ENCODE measurements at places on chromosomes 3 and 15. TPM values are rescaled to one million over a fixed set of nuclear protein-coding genes. Genes with fewer than 3 reads are reported as not detected.
A peak's percentile ranks its signal among the peaks of the same experiment; 100 is the strongest.

The TRPM1 gene
- 13.4 TPM for total RNA-seq

GRCh38 chr3:15256861-15257341, 50.9 kb downstream of the CAPN7 start:
- no peak for DNase-seq

The BFSP2 gene
- 2.3 TPM for total RNA-seq

- no peak for DNase-seq
Observed at GRCh38 chr3:150653110-150653561, 50.0 kb downstream of the SELENOT start.

DNA sequence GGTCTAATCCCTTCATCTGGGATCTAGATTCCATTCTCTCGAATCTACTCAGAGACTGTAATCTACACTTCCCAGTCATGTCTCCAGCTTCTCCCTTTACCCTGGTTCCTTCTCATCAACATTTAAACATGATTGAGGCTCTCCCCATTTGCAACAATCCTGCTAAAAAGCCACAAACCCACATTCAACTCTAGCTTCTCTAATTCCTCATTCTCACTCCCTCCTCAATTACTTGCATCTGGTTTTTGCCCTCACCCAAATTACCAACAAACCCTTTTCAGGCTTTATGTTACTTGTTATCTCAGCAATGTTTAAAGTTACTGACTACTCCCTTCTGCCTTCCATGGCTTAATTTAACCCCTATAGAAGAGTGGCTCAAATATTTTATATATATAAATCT, 11.5 kb downstream of the ETFA start:
- DNase-seq, result no peak

- DNase-seq, result no peak
Observed at GRCh38 chr3:27669591-27669990, 52.5 kb downstream of the EOMES start.

GRCh38 chr3:171867981-171868380, 24.8 kb downstream of the TMEM212 start:
- DNase-seq, result no peak

The ZNF660 gene
- total RNA-seq, result 1.0 TPM

DNA sequence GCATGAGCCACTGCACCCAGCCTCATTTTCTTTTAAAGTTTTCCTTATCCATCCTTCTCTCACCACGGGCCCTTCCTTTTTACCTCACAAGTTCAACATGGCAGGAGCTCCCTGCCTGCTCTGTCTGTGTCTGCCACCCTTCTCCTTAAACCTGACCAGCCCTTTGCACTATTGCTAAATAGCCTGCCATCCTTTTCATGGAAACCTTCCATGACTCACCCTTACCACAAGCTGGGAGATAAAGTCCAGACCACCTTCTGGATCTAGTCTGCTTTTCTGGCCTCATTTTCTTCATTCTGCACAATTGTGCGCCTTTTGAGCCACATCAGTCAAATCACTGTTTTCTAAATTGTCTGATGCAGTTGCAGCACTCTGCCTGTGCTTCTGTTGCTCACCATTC, 8.9 kb downstream of the PARP14 start:
- DNase-seq, result no peak

The PRSS50 gene
- not detected for total RNA-seq

The FSIP1 gene
- total RNA-seq, result 0.21 TPM

DNA sequence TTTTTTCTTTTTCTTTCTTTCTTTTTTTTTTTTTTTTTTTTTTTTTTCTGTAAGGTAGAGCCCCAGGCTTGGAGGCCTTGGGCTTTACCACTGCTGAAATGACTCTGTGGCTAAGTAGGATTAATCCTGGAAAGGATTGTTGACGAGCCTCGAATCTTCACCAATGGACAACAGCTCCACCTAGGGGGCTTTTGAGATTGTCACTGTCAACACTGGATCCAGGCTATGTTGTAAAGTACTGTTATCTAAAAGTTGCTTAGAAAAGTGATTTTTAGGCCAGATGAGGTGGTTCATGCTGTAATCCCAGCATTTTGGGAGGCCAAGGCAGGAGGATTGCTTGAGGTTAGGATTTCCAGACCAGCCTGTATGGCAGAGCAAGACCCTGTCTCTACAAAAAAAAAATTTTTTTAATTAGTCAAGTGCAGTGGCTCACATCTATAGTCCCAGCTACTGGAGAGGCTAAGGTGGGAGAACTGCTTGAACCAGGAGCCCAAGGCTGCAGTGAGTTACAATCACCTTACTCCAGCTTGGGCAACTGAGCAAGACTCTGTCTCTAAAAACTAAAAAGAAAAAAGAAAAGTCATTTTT, 41.6 kb downstream of the KLHL18 start:
- no peak for DNase-seq

The XRN1 gene
- total RNA-seq, result 38.9 TPM

The COLQ gene
- total RNA-seq, result 0.52 TPM

The EBLN2 gene
- 4.1 TPM for total RNA-seq

- no peak for DNase-seq
Observed at GRCh38 chr3:72298201-72299152, 513.5 kb upstream of the PROK2 start.

DNA sequence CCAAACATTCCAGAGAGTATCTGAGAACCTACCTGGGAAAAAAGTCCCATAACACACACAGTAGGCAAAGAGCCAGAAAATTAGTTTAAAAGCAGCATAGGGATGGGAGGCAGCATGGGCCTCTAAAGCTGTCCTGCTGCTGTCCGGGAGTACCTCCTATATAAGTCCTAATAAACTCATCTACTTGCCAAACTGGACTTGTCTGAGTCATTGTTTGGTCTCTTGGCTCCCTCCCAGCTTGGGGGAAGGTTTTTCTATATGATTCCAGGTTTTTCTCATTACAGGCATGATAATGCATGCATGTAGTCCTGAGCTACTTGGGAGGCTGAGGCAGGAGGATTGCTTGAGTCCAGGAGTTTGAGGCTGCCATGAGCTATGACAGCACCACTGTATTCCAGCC, 17.5 kb upstream of the HACD2 start:
- no peak for DNase-seq

The FOXL2NB gene
- not detected for total RNA-seq

- DNase-seq, result no peak
Observed at GRCh38 chr3:124974691-124975090, 40.1 kb upstream of the MUC13 start.

DNA sequence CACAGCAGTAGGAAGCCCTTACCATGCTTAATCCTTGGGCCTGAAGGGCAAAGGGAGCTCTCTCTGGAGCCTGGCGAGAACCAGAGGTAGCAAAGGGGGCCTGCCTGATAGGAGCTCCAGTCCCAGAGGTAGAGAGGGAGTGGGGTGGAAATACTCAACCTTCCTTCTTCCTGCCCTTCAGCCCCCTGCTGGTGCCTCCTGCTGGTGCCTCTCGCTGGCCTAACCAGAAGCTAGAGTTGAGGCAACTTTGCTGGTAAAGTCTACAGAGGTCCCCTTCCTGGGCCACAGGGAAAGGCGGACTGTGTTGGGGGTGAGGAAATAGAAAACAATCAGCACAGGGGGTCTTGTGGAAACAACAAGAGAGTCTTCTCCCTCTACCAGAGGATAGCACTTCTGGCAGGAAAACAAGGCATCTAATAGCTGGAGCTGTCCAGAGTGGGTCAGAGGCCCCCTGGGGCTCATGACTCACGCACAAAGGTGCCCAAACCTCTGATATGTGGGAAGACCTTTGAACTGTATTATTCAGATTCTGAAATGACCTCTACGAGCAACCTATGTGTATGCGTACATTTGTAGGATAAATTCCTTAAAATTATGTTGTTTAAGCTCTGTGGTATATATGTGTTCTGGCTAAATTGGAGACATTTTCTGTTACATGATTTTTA, 133.9 kb downstream of the LRRC28 start:
- DNase-seq, result no peak

The THBS1 gene
- total RNA-seq, result 396 TPM

DNA sequence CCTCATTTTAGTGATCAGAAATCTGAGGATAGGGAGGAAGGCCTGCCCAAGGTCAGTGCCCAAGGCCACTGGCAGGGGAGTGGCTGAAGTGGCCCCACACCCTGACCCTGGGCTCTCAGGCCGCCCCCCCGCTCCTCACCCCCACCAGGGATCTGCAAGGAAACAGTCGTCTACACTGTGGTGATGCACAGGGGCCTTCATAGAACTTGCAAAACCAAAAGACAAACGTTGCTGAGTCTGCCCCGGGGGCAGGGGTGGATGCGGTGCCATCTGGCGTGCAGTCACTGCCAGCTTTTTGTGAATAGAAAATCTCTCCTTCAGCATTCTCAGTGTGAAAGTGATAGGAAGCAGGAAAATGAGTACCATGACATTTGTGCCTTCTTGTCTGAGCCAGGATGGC, 41.3 kb downstream of the WHAMM start:
- DNase-seq, result peak; percentile 55

DNA sequence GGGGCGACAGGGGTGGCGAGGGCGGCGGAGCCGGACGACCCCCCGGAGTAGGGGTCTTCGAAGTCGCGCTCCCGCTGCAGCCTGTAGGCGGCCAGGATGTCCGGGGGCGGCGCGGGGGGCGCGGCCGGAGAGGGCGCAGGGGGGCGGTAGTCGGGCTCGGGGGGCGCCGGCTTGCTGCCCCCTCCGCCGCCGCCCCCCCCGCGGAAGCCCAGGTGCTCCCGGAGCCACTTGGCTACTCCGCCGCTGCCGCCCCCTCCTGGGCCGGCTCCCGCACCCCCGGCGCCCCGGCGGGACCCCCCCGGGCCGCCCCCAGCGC, 230 bp downstream of the SHF start:
- no peak for DNase-seq

DNA sequence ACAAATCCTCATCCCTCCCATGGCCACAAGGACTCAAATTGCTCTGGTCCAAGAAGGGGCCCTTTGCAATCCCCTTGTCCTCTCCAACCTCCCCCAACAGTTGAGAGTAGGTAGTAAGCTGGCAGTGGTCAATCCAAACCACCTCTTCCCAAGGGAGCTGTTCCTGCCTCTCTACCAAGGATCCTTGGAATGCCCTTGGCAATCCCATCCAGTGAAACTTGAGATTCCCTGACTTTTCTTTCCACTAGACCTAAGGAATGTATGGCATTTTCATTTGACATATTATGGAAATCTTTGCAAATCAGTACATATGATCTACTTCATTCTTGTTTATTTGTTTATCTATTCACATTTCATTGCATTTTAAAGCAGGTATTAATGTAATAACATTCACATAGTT, 4.8 kb upstream of the RBP2 start:
- no peak for DNase-seq

DNA sequence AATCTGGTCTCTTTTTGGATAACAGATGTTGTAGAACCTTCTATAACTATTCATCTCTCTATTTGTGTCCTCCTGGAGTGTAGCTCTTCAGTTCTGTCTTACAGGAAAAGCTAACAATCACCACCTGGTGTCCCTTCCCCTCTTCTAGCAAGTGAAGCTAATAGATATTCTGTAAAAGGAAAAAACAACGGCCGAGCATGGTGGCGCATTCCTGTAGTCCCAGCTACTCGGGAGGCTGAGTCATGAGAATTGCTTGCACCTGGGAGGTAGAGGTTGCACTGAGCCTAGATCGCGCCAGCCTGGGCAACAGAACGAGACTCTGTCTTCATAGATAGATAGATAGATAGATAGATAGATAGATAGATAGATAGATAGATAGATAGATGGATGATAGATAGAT, 779.4 kb downstream of the TUSC7 start:
- DNase-seq, result no peak

- DNase-seq, result no peak
Observed at GRCh38 chr3:32457971-32458471, 44.6 kb downstream of the CMTM6 start.

- no peak for DNase-seq
Observed at GRCh38 chr3:172317481-172317880, 130.8 kb downstream of the GHSR start.

DNA sequence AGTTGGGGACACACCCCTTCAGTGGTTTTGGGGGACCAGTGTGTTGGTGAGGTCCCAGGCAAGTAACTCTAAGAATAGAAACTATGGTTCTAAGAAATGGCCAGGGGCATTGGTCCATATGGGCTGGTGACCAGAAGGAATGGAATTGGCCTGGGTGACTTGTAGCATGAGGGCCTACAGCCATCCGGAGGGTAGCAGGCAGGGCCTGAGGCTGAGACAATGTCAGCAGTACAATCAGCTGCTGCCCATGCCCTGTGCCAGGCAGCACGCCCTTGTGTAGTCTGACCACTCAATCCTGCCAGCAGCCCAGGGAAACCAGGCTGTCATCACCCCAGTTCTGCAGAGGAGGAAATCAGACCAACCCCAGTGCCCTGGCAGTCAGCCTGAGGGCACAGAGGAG, 100.6 kb downstream of the DNAJB8 start:
- DNase-seq, result no peak

The MUSTN1 gene
- total RNA-seq, result 13.4 TPM

- no peak for DNase-seq
Observed at GRCh38 chr3:51819709-51820406, 40.8 kb upstream of the IQCF6 start.

The NPAP1 gene
- total RNA-seq, result not detected

The SLC27A2 gene
- total RNA-seq, result 8.0 TPM

The DET1 gene
- 4.3 TPM for total RNA-seq

DNA sequence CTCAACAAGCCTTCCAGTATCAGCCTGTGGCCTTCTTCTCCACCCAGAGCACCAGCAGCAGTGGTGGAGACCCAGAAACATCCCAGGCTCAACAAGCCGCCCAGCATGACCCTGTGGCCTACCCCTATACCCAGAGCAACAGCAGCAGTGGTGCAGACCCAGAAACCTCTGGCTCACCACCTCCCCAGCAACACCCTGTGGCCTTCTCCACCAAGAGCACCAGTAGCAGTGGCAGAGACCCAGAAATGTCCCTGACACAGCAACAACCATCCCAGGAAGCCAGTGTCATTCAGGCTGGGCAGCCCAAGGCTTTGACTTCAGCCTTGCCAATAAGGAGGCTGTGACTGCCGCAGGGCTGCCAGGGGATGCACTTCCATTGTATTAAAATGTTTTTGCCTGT, 16.3 kb upstream of the EMC3 start:
- no peak for DNase-seq

DNA sequence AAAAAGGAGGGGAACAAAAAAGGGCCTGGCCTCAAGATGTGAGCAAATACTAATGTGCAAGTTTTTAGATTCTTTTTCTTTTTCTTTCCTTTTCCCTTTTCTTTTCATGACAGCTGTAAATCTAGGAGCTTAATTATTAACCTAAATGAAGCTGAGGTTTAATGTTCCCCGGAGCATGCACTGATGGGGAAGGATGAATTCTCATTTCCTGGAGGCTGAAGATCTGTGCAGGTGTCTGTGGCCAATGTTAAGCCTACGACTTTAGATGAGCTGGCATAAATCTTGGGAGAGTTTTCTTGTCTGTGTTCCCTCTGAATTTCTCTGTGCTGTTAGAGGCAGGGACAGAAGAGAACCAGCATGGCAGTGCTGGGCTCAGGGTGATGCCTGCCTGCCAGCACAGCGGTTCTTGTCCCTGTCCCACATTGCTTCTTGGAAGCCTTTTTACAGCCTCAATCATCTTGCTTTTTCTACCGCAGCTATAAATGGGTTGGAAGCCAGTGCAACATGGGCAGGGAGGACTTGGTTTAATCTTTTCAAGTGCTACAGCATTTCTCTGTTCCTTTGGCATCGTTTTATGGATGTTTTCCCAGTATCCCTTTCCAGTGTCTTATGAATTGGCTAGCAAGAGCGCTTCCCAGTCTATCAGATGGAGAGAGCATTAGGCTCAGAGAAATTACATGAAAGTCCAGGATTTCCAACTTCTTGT, 119.1 kb downstream of the ATG7 start:
- no peak for DNase-seq
